ENCODE measurements at places on chromosomes 6 and 20.

DNA sequence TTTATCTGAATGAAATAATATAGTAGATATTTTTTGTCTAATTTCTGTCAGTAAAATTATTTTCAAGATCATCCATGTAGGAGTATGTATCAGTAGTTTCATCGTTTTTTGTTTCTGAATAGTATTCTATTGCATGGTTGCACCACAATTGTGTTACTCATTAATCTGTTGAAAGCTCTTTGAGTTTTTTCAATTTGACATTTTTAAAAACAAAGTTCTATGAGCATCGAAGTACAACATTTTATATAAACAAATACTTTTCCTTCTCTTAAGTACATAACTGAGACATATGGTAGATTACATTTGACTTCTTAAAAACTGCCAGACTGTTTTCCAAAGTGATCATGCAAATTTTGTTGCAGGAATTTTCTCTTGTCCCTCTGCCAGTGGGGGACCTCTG is 1113.1 kb upstream of the CITED2 start:
- no peak for DNase-seq

DNA sequence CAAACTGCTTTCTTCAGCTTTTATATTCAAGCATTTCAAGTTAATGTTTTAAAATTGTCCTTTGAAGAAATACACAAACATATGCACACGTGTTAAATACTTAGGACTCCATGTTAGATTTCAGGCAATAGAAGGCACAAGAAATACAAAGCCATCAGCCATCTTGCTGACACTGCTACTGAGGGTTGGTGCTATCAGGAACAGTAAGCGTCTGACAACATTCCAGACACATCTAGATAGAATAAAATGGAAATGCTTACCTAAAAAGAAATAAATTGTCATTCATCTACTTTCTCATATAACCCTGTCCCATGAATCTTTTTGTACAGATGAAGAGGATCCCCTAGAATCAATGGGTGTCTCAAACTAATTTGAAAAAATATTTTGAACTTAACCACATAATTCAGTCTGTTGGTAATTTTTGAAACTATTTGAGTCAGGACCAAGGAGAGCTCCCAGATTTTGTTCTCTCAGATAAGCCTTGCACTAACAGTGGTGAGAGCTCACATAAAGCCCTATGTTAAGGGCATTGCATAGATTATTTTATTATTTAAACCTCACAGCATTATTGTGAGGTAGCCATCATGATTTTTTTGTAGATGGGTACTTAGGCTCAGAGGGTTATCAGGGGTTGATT is 631.1 kb upstream of the POU3F2 start:
- DNase-seq, result no peak

- DNase-seq, result no peak
These were observed 34.8 kb upstream of the FILIP1 start for GRCh38 chr6:75528423-75528822.

DNA sequence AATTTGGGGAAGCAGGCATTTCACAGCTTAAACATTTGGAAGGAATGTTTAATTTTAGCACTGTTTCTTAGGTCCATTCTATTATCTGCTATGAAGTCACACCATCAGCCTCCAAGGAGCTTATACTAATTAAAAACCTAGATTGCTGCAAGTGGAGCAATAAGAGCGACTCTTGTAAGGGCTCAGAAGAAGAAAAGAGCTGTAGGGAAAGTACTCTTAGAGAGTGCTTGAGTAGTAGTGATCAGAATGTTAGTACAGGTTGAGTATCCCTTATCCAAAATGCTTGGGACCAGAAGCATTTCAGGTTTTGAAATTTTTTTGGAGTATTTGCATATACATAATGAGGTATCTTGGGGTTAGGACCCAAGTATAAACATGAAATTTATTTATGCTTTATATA is 285.3 kb downstream of the UBE3D start:
- DNase-seq, result no peak

GRCh38 chr20:4135385-4136077 is 120.2 kb upstream of the RNF24 start:
- DNase-seq, result no peak

DNA sequence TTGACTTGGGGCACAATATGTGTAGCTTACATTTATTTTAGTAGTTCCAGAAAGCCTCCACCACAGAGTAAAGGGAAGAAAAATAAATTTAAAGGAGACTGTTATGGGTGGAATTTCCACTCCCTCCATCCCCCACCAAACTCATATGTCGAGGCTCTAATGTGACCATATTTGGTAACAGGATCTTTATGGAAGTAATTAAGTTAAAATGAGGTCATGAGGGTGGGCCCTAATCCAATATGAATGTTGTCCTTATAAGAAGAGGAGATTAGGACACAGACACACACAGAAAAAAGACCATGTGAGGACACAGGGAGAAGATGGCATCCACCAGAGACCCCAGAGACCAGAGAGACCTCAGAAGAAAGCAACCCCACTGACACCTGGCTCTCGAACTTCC is 189.7 kb downstream of the EDN1 start:
- DNase-seq, result no peak

DNA sequence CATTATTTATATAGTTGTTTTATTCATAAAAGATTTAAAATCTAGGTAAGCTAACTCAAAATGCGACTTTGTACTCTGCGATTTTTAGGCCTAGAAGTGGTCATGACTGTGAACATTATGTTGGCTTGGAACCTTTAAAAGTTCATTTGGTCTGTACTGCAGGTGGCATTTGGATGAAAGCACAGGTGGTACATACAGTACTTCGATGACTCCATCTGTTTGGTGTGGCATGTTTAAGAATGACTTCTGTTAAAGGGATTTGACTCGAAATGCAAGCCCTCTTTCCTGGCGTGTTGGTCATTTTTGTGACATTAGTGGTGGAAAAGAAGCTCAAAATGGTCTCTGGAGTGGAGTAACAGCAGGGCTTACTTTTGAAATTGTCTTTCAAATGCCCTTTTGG is 118.1 kb downstream of the UST start:
- DNase-seq, result no peak

DNA sequence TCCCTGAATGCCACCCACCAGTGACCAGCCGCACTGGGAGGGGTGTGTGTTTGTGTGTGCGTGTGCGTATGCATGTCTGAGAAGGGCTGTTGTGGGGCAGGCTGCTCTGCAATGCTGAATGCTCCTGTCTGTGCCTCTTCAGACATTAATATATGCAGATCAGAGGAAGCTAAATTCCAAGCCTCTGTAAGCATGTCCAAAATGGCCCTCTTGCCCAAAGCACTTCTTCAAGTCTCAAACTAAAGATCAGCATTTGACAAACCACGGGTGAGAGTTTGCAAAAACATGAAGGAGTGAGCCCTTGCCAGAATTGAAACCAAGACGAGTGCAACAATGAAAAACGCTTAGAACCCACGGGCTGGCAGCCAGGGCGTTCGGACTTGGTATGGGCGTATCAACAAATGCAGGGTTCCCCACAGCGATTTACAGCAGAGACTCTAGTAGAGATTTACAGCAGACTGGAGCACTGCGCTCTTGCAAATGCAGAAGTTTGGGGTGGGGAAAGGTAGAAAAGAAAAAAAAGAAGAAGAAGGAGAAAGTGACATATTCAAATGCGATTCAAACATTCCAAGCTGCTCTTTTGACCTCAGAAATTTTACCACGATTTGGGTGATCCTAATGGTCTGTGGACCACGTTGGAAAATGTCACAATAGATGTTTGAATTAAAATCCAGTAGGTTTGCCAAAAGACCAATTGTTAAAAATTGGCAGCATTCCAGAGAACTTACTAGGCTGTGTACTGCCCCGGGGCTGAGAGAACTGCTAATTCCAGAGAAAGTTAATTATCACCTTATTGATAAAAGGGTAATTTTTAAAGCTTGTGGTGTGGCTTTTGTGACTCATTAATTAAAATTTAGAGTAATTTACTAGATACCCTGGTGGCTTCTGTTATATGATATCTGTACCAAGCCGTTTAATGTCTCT is 3.5 kb downstream of the SCML4 start:
- peak; percentile 50 for DNase-seq

DNA sequence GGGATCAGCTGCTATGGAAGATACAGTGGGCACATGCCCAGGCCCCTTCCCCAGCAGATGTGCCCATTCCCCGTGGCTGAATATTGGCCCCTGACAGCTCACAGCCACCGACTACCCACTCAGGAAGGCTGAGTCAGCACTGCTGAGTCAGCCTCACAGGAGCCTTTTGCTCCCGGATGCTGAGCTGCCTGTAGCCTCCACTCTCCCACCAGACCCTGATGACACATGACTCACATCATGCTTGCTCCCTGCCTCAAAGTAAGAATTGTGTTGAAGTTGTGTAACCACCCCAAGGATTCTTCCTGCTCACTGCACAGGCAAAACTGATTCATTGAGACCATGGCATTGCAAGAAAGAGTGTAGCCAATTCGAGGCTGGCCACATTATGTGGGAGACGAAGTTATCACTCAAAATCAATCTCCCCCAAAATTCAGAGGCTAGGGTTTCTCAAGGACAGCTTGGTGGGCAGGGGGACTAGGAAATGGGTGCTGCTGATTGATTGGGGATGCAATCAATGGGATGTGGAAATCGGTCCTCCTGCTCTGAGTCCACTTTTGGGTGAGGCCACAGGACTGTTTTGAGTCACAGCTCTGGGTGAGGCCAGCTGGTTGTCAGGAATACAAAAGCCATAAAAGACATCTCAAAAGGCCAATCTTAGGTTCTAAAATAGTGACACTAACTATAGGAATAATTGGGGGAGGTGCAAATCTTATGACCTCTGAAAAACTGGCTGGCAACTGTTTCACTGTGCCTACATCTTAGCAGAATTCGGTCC is 556.6 kb upstream of the CDH4 start:
- DNase-seq, result no peak

DNA sequence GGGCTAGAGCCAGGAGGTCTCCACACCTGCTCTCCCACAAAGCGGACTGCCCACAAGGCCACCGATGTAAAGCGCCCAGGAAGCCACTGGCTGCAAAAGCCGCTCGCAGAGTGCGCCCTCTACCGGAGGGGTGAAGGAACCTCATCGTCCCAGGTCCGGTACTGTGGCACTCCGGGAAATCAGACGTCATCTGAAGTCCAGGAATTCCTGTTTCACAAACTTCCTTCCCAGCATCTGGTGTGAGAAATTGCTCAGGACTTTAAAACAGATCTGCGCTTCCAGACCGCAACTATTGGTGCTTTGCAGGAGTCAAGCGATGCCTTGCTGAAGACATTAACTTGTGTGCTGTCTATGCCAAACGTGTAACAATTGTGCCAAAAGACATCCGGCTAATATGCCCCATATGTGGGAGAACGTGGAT is 115.1 kb upstream of the ARID1B start:
- DNase-seq, result no peak

GRCh38 chr6:143674483-143675381 is 3.0 kb upstream of the PHACTR2 start:
- DNase-seq, result no peak

- DNase-seq, result peak; percentile 45
These were observed 3.3 kb upstream of the ULBP3 start for GRCh38 chr6:150072201-150072600.

DNA sequence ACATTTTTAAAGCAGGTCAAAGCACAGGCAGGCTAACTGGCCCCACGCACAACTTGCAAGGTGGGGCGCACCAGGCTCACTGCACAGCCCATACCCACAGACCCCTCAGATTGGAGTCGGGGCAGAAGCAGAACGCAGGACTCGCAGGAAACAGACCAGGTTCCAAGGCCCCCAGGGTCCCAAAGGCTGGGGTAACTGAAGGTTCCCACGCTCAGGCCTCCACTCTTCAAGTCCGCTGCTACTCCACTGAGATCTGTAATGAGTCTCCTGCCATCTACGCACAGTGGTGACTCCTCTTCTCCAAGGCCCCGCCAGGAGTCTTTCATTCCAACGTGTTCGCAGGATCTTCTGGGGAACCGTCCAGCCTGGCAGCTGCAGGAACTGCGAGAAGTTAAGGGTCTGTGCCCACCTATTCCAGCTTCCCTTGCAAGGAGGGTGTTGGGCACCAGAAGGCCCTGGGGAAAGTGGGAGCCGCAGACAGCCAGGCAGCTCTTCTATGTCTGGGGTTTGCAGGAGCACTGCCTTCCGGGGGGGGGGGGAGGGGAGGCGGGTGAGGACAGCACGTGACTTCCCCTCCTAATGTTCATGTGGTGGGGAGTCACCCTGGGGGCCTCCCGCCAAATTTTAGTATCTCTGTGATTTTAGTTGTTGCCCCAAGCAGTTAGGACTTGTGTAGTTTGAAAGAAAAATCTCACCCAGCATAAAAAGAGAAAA is 2.0 kb upstream of the TAF4 start:
- no peak for DNase-seq

GRCh38 chr6:111642463-111643158 is 36.9 kb upstream of the TRAF3IP2 start:
- DNase-seq, result peak; percentile 16

DNA sequence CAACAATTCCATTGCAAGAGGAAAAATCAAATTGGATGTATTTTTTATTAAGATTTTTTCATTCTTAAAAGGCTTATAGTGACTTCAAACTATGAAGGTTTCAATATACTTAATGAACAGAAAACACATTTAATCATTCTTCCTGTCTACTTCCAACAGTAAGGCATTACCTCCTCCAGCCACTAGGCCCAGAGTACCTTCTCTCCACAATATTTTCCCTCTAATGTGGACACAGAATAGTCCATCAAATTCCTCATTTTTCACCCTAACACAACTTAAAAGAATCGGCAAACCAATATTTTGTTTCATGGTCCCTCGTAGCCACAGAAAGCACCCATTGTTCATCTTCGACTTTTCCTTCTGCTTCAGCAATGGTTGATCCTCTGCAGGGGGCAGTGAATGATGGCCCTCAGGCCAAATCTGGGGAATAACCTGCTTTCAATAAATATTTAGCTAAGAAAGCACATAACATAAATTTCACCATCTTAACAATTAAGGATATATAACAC is 335.4 kb upstream of the ID4 start:
- no peak for DNase-seq

- DNase-seq, result peak; percentile 12
These were observed 425 bp downstream of the HBS1L start for GRCh38 chr6:135054226-135054568.

DNA sequence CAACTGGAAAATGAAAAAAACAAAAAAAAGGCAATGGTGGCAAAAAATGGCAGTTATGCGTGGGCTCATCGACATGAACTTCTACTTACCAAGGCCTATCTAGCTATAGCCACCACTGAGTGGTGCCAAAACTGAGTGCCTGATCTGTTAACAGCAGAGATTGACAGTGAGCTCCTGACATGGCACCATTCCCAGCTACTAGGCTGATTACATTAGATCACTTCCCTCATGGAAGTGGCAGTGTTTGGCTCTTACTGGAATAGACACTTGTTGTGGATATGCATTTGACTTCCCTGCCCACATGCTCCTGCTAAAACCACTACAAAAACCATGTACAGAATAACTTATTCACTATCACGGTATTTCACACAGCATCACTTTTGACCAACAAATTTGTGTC is 216.1 kb upstream of the SGK1 start:
- DNase-seq, result no peak

DNA sequence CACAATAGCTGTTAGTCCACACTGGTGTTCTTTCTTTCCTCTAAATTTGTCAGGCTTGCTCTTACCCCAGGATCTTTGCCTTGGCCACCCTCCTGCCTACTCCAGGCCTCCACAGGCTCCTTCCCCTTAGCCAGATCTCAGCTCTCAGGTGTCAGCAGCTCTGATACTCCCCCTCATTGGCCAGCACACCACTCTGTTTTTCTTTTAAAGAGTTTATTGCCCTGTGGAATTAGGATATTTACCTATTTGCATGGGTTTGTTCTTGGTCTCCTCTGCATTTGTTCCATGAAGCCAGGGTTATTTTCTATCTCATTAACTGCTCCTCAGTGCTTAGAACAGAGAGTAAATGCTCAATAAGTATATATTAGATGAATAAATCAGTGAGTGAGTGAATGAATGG is 36.8 kb downstream of the GCNT2 start:
- no peak for DNase-seq

- no peak for DNase-seq
These were observed 14.4 kb downstream of the NEDD9 start for GRCh38 chr6:11218102-11218442.

- DNase-seq, result no peak
These were observed 183.9 kb downstream of the ERMARD start for GRCh38 chr6:169935348-169935718.

Measured in CD4-positive, alpha-beta T cell treated with Interleukin-15 for 4 hours (primary cell).